Transverse colon (tissue), 4 donors: ENCODE measurements at places on chromosomes 7 and 10.
A peak's percentile ranks its signal among the peaks of the same experiment; 100 is the strongest.

- DNase-seq, result no peak
Measured at GRCh38 chr10:3137958-3138726, 34.4 kb downstream of the PITRM1 start.

GRCh38 chr7:68752485-68753178, 845.6 kb upstream of the AUTS2 start:
- no peak for DNase-seq

- DNase-seq, result no peak
Measured at GRCh38 chr10:95537542-95537927, 23.6 kb downstream of the SORBS1 start.

- no peak for DNase-seq
Measured at GRCh38 chr10:110137142-110137545, 70.3 kb upstream of the MXI1 start.

- DNase-seq, result peak; percentile 13
Measured at GRCh38 chr10:76675951-76676587, 961.5 kb downstream of the KCNMA1 start.

GRCh38 chr7:139682136-139683013, 95.4 kb downstream of the HIPK2 start:
- no peak for DNase-seq

DNA sequence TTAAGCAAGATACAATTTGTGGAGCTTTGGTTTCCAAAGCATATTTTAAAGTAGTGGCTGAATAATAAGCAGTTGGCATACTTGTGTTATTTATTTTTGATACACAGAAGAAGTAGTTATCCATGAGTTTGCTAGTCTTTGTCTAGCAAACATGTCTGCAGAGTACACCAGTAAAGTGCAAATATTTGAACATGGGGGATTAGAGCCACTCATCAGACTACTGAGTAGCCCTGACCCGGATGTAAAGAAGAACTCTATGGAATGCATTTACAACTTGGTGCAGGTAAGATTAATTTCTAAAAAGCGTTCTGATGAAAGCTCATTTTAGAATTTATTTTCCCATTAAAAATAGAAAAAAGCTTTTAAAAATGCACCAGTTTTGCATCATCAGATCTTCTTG, 31.4 kb downstream of the ARMC3 start:
- DNase-seq, result no peak

DNA sequence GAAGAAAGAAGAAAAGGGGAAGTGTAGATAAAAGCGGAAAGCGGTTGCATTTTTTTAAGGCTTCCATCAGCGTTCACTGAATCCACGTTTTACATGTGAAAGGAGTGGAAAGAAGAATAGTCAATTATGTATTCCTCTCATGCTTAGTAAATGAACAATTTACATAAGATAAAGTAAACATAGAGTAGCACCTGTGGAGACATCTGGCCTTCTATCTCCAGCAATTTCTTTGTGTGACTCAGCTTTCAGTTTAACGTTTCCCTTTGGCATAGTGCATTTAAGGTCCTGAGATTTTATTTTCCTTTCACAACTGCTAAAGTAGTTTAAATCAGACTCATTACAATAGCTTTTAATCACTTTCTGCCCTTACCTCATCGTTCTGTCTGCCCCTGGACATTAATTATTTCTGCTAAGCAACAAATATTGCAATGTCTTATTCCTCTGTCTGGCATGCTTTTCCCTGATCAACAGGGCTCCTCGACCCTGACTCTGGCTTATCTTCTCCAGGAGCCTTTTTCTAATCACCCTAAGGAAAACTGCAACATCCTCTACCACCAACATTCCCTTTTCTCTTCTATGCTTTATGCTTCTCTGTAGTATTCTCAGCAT, 383.5 kb upstream of the VWC2 start:
- DNase-seq, result no peak

DNA sequence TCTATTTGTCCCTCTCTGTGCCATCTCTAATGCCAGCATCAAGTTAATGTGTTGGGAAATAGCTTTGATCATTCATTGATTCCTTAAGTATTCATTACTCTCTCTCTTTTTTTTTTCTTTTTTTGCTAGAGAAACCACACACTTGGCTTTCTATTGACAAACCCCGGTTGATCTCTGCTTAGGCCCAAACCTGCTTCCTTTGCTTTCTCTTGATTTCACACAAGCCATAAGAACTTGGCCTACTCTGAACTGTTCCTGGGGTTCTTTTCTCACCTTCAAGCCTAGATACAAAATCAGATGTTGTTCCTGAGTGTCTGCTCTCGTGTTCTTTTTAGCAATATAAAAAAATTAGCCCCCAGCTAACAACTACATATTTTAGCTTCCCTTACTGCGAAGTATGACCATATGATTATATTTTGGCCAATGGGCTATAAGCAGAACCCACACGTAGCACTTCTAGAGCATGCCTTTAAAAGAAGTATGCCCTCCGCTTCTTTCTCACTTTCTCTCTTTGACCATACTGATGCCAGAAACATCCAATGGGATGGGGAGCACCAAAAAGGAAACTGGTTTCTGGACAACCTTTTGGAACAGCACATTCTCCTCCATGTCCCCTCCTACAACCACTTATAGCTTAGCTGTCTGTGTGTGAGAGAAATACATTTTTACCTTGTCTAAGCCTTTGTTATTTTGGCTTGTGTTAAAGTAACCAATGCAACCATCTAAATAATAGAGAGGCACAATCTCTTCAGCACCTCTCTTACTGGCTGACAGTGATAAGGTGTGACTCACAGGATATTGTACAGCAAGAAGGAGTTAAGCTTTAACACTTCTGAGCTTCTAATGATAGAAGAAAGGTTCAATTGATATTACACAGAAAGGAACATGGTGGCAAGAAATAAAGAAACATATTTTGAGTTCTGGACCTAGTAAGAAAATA, 96.6 kb upstream of the LRRN3 start:
- DNase-seq, result no peak

GRCh38 chr7:143906895-143907294, 4.9 kb upstream of the TCAF1 start:
- DNase-seq, result no peak

- DNase-seq, result peak; percentile 30
Measured at GRCh38 chr7:80922253-80923049, 3.6 kb upstream of the SEMA3C start.

GRCh38 chr7:123975084-123975483, 50.0 kb downstream of the SPAM1 start:
- no peak for DNase-seq

DNA sequence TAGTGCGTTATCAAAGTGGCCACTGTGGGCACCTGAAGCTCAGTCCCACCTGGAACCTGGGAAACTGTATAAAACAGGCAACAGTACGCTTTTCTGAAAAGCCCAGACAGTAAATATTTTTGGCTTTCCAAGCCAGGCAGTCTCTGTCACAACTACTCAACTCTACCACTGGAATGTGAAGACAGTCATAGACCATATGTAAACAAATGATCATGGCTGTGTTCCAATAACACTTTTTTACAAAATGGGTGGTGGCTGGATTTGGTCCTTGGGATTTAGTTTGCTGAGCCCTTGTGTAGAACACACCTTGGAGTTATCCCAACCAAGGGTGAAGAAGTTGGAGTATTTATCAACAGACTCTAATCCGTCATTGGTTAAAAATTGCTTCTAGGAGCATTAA, 259.9 kb downstream of the SKIDA1 start:
- DNase-seq, result no peak

DNA sequence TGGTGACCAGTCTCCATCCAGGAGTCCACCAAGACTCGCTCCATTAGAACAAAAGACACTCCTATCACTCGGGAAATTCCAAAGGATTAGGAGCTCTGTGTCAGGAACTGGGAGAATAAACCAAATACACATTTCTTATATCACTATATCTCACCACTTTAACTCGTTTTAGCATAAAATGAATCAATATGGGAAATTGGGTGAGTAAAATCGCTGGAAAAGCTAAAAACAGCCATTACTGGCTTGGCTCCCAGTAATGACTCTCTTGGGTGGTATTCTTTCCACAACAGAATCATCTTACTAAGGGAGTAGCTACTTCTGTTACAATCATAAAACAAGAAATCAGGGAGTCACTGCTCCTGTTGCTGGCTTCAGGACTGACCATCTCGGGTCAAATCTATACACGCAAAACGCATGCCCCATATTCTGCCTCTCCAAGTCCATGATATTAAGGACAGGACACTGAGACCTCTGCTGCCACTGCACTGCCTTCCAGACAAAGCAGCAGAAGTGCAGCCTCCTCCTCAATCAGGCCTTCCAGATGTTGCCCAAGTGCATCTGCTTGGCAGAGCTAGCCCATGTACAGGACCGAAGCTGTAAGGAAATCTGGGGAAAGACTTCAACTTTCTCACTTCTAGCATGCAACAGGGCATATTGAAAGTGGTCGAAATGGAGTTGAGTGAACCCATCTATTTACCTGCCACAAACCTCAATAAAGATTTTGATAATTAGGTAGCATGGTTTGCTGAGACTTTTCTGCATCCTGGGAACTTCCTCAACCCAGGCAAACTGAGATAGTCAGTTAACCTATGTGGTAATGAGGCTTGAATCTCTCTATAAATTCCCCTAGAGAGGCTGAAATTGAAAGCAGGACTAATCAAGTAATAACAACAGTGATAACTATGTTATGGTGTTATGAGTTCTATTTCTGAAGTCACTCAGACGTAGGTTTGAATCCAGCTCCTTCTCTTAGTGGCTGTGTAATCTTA, 14.4 kb upstream of the PANK1 start:
- no peak for DNase-seq
